CD4-positive, alpha-beta T cell treated with Interleukin-4 for 4 hours (primary cell): ENCODE measurements at places on chromosomes 1 and 21.
A peak's percentile ranks its signal among the peaks of the same experiment; 100 is the strongest.

DNA sequence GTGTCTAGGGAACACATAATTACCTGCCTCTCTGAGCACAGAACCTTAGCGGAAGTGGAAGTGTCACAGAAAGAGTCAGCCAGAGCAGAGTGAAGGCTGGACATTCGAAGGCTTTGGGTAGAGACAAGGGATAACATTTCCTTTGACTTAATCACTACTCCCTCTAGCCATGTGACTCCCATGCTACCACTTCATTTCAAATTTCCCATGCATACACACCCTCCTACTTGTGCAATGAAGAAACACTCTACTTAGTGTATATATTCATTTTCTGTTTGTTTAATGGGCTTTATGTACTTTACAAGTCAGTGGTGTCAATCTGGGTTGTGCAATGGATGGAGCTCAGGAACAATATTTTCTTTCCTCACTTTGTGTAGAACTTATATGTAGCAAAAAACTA, 6.9 kb downstream of the ANKRD35 start:
- no peak for DNase-seq

GRCh38 chr1:8816264-8816663, 1.2 kb downstream of the RERE start:
- DNase-seq: no peak

- DNase-seq: no peak
These were observed 75.5 kb downstream of the SETD4 start for GRCh38 chr21:35984654-35985361.

DNA sequence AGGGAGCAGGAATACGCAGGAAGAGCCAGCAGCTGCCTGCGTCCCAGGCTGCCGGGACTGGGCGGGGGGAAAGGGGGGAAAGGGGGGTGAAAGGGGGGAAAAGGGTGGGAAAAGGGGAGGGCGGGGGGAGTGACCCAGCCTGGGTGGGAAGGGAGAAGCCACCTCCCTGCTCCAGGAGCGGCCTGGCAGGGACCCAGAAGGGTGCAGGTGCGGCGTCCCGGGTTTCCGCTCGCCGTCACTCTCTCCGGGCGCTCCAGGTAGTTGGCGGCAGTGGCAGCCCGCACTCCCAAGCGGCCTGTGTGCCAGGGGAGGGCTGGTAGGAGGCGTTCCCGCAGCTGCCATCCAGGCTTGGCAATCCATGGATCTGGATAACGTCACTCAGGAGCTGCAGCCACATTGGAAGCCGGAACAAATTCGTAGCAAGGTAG, 141.0 kb upstream of the NGF start:
- no peak for DNase-seq

DNA sequence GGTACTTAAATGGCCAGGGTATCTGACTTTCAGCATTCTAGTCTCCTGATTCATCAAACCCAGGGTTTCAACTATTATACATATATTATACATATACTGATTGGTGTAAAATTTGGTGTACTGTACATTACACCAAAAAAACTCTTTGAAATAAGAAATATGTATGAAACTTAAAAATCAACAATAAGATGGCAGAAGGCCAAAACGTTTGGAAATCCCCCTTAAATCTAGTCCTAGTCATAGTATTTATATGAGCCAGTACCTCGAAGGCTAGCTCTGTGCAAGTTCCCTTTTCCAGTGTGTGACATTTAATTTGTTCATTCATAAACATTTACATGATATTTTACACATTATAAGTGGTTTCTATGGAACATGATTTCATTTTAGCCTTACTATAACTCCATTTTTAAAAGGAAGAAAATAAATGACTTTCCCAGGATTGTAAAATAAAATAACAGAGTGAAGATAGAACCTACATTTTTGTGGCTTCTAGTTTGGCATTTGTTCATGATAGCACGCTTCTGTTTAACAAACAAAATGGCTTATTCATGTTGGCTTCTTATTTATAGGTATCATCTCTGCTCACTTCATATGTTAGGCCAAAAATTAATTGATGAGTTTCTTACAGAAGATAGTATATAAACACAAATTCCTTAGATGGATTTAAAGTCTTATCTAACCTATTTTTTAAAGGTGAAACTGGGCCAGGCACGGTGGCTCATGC, 18.8 kb upstream of the ZNF281 start:
- no peak for DNase-seq

- DNase-seq: no peak
These were observed 53.9 kb downstream of the COQ8A start for GRCh38 chr1:226993814-226994585.

GRCh38 chr1:37250371-37250770, 216.1 kb upstream of the GRIK3 start:
- no peak for DNase-seq

- no peak for DNase-seq
These were observed 22.6 kb upstream of the RAP1GAP start for GRCh38 chr1:21691739-21692138.

GRCh38 chr1:228472655-228473054, 14.5 kb upstream of the RNF187 start:
- no peak for DNase-seq

- DNase-seq: no peak
These were observed 39.2 kb upstream of the CR1L start for GRCh38 chr1:207605444-207606361.

DNA sequence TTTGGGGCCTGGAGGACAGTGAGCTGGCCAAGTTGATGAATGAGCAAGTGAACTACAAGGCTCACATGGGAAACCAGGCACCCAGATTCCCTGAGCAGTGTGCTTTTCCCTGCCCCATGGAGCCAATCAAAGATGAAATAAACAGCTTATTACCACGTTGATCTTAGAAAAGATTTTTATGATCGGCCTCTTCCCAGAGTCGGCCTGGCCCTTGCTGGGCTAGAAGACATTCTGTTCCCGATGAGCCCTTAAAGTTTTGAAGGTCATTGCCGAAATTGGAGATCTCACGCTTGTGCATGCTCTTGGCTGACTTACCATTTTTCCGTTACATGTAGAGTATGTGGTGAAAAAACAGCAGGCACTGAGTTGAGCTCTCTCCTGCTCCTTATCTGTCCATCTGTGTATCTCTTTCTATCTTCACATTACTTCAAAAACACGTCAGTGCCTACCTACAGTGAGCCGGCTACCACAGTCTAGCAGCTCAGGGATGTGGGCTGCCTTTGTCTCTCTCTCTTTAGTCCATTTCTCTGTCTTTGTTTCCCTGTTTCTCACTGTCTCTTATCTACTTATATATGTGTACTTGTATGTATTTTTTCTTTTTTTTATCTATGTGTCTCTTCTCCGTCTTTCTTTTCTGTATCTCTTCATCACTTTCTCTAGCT, 248.8 kb upstream of the USP24 start:
- no peak for DNase-seq

- DNase-seq: no peak
These were observed 31.5 kb downstream of the RIMS3 start for GRCh38 chr1:40633931-40634376.

- no peak for DNase-seq
These were observed 39.6 kb upstream of the KDM4A start for GRCh38 chr1:43610339-43610738.

DNA sequence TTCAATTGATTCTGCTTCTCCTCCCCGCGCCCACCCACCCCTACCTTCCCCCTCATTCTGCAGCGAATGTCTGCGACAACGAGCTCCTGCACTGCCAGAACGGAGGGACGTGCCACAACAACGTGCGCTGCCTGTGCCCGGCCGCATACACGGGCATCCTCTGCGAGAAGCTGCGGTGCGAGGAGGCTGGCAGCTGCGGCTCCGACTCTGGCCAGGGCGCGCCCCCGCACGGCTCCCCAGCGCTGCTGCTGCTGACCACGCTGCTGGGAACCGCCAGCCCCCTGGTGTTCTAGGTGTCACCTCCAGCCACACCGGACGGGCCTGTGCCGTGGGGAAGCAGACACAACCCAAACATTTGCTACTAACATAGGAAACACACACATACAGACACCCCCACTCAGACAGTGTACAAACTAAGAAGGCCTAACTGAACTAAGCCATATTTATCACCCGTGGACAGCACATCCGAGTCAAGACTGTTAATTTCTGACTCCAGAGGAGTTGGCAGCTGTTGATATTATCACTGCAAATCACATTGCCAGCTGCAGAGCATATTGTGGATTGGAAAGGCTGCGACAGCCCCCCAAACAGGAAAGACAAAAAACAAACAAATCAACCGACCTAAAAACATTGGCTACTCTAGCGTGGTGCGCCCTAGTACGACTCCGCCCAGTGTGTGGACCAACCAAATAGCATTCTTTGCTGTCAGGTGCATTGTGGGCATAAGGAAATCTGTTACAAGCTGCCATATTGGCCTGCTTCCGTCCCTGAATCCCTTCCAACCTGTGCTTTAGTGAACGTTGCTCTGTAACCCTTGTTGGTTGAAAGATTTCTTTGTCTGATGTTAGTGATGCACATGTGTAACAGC, 339.9 kb downstream of the NTNG1 start:
- DNase-seq: no peak

DNA sequence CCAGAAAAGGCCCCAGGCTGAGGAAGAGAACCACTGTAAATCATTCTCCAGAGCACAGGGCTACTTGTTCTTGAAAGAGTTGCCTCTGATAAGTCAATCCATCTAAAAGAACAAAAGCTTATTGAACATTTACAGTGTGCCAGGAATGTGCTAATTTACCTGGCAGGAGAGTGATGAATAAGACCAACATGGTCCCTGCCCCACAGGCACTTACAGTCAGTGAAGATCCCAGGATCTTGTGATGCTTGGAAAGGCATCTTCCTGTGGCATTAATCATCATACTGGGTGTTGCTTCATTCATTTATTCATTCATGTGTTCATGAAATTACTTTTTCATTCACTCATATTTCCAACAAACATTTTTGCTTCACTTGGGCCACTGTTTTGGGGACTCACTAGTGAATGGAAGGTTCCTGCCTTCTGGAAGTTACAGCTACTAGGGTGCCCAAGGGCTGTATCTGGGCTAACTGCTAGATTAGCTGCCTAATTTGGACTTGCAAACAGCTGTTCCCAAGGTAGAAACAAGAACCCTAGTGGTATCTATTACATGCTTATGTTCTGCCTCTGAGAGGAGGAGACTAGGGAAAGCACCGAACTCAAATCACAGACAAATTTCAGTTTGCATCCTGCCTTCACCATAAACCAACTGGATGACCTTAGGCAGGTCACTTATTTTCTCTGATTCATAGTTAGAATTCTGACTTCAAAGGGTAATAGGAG, 133.5 kb downstream of the CLIC6 start:
- no peak for DNase-seq

- DNase-seq: no peak
These were observed 561 bp downstream of the KIF2C start for GRCh38 chr1:44740179-44740617.

DNA sequence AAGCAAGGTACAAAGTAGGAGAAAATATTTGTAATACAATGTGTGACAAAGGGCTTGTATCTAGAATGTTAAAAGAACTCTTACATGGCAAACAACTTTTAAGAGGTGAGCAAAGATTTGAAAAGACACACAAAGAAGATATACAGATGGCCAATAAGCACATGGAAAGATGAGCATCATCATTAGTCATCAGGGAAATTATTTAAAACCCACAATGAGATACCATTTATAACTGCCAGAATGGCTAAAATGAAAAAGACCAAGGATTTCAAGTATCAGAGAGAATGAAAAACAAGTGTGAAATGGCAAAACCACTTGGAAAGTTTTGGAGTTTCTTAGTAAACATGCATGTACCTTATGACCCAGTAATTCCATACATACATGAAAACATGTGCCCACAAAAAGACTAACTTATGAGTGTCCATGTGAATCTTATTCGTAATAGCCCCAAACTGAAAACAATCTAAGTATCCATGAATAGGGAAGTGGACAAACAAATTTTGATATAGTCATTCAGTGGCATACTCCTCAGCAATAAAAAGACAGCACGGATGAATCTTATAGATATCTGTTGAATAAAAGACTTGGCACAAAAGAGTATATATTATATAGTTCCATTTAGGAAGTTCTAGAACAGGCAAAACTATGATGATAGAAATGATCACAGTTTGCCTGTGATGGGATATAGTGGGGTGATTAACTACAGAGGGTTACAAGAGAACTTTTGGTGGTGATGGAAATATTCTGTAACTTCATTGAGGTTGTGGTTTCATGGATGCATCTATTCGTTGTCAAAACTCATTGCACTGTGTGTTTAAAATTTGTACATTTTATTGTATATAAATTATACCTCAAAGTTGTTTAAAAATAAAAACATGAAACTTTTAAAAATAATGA, 82.0 kb downstream of the DISP1 start:
- no peak for DNase-seq

- no peak for DNase-seq
These were observed 189.8 kb upstream of the OLFM3 start for GRCh38 chr1:102186536-102186935.

DNA sequence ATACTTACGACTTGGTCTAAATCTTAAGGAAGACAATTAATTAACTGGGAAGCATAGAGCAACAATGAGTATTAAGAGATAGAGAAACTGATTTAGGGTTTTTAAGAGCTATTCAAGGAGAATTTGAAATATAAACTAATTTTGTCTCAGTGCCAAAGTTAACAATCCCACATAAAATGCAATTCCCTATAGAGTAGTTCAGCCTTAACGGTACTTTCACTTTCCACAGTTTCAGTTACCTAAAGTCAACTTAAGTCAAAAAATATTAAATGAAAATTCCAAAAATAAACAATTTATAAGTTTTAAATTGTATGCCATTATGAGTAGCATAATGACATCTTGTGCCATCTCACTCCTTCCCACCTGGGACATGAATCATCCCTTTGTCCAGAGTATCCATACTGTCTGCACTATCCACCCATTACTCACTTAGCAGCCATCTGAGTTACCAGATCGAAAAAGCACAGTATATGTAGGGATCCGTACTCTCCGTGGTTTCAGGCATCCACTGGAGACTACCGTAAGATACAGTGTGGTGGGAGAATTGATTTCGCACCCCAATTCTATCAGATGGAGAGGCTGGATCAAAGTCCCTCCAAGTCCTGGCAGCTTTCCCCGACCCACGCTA, 4.8 kb upstream of the SARS1 start:
- DNase-seq: no peak

GRCh38 chr1:204972426-204972825, 70.6 kb upstream of the CNTN2 start:
- DNase-seq: no peak

DNA sequence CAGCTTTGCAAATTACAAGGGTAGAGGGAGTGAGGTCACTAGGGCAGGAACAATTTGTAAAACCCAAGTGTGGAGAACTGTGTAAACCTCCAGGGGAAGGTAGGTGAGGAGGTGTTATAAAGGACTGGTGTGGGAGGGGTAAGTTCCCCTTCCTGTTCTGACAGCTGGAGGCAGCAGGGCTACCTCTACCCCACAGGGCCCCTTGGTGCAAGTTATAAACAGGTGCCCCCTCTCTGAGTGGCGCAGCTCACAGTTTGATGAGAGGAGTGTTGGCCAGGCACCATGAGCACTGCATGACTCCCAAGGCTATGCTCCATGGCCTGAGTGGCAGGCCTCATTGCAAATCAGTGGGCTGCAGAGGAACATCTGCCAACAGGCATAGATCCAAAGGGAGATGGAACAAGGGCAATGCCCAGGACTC, 41.0 kb downstream of the MFSD2A start:
- peak; percentile 30 for DNase-seq
